ENCODE measurements at places on chromosomes 3 and 15.

- peak; percentile 47 for DNase-seq
Observed at GRCh38 chr3:168097381-168097780, 1.7 kb upstream of the GOLIM4 start.

DNA sequence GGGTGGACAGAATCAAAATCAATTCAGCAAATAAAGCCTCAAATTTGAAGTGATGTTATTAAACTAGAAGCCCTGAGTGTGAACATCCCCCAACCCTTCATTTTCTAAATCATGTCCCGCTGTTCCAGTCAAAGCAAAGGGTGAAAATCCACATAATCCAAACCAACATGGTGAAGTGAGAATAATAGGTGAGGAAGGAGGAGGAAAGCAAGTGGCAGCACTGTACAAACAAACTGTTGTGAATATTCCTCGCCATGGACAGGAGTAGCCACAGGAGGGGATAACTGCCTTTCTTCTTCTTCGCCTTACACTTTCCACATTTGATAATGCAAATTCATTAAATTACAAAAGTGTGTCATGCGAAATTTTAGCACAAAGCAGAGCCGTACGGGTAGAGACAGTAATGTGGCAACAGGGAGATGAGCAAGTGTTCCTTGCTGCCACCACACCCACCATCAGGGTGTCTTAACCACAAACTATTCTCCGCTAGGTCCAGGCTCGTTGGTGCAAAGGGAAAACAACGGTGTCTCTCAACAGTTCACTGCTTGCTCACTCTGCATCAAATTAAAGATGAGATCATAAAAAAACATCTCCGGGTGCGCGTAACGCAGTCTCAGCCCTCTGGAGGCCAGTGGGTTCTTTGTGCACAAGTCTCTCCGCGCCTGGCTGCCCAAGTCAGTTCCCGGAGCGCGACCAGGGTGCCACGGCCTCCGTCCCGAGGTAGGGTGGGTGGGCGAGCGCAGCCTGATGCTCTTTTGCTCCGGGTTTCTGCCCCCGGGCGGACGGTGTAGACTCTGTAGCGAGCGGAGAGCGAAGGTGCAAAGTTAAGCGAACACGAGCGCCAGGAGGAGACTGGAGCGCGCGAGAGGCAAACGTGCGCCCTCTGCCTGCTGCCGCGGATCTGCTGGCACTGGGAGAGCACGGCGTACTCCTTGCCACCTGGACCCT, 6.7 kb downstream of the EPHA3 start:
- DNase-seq: peak; percentile 19

- DNase-seq: no peak
Observed at GRCh38 chr15:62896380-62896866, 146.1 kb upstream of the TPM1 start.

GRCh38 chr3:157239082-157239704, 79.2 kb upstream of the CCNL1 start:
- DNase-seq: peak; percentile 56

- DNase-seq: no peak
Observed at GRCh38 chr3:136311968-136312367, 61.8 kb downstream of the PCCB start.

GRCh38 chr3:11548721-11549131, 95.0 kb downstream of the VGLL4 start:
- peak; percentile 11 for DNase-seq

DNA sequence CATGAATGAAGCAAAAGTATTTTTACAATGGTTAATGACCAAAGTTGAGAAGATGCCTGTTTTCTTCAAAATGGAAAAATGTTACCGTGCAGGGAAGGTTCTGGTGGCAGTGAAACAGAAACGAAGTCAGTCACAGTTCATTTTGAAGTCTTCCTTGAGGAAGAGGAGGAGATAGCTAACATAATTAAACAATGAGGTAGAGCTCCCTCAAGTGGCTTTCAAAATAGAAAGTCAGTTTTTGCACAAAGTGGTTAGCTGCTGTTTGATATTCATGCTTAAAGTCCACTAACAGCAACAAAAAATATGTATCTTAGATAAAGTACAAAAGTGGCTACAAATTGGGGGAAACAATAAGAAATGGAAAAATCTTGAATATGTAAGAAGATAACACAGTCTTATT, 87.3 kb downstream of the TFG start:
- DNase-seq: peak; percentile 45

DNA sequence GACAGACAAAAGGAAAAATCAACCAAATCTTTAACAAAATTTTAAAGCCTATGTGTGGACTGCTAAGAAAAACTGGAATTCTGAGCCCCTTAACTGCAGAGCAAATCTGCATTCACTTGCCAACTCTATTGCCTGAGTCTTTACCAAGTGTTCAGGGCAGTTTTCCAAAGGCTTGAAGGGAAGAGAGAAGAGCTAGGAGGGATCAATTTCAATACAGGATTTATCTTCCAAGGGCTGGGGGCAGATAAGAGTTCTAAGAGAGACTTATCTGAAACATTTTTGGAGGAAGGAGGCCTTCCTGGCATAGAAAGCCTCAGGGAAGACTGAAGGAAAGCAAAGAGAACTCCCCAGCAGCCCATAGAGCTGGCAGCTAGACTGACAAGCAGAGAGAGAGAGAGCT, 31.4 kb upstream of the LSAMP start:
- DNase-seq: no peak

DNA sequence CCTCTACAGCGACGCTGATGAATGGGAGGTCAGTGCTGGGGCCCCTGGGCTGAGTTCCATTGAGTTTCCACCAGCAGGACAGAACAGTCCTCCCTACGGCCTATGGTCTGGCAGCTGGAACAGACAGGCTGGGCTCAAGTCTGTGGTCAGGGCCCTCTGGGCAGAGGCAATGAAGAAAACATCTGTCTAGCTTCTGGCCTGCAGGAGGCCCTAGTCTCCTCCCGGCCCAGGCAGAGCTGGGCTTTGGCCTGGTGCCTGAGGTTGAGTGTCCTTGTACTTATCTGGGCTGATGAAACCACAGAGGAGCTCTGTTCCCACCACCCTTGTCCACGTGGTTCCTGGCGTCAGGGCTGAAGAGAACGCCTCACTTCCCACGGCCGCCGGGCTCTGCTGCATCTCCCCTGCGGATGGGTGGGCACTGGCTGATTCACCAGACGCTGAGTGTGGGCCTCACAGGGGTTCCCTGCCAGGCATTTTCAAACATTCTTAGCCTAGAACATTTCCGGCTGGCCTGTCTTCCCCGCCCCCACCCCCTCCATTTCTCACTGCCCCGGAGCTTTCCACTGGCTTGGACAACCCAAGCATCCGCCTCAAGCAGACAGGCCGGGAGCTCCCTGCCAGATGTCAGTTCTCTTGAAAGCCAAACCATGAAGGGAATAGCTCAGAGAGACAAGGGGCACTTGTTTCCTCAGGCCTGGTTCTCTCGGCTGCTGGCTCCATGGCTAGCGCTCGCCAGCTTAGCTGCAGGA, 20.3 kb downstream of the PPCDC start:
- peak; percentile 98 for DNase-seq

DNA sequence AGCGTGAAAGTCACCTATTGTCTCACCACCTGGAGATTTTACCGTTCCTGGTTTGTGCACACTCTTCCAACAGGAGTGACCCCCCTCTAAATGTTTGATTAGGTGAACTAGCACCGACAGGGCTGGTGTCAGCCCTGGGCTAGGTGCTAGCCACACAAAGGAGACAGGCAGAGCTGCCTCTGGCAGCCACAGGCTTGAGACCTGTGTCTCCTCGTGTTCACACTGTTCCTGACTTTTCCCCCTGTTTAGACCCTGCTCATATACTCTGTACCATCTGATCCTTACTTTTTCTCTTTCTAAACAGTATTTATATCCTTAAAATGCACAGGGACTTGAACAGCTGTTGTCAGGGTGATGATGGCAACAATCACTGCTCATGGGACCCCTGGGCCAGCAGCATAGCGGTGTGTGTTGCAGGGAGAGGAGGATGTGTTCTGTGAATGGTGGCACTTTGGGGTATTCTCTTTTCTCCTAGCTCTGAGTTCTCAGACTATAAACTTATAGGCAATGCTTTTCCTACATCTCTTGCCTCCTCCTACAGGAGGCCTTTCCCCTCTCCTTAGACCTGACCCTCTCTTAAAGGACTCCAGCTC, 5.5 kb downstream of the CD80 start:
- no peak for DNase-seq

GRCh38 chr15:27870320-27870719, 228.8 kb downstream of the OCA2 start:
- no peak for DNase-seq

All from hematopoietic multipotent progenitor cell treated with erythropoietin and hydrocortisone succinate and interleukin-3 and kit ligand, for 8 days (in vitro differentiated cells).